ENCODE measurements at places on chromosomes 4 and X.

- peak; percentile 27 for DNase-seq
Observed at GRCh38 chrX:110156167-110156754, 153.3 kb downstream of the TMEM164 start.

DNA sequence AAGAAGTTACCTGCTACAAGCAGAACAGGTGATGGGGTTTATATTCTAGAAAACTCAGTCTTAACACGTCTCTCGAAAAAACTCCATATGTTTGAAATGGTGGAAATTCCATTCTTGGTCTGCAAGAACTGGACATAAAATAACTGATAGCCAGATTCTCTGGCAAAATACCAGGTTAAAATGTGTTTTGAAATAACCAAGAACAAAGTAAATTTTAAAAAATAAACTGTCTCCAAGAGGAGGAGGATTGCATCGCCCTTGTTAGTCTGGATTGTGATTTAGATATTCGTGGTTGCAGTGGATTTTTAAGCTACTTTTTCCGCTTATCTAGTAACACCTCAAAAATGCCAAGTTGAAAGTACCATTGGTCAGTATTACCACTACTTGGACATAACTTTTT, 40.8 kb downstream of the CENPU start:
- no peak for DNase-seq

- no peak for DNase-seq
Observed at GRCh38 chrX:10174810-10175209, 18.0 kb downstream of the CLCN4 start.

GRCh38 chr4:146342600-146343192, 128.4 kb downstream of the REELD1 start:
- peak; percentile 29 for DNase-seq

DNA sequence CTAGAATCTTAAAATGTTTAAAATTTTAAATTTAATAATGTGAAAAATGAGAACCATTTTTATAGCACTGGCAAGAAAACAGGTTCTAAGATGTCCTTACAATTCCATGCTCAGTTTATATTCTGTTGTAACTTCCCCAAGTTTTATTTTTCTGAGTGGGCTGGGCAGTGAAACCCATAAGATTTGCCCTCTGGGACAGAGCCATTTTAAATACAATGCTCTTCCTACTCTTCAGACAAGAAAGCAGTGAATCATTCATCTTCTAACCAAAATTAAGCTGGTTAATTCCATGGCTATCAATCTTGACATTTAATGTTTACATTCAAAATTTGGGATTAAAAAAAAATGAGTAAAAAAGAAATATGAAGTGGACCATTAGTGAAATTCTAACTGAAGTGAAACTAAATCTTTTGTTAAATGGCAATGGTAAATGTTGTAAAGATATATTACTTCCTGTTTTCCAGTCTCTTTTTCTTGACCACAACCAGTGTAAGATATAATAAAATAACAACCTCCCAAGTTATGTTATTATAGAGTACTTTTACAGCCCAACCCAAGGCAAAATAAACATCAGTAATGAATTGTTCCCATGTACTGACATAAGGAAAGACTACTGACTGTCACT, 37.2 kb upstream of the PTPN13 start:
- no peak for DNase-seq

- no peak for DNase-seq
Observed at GRCh38 chrX:34437586-34437985, 219.5 kb downstream of the TMEM47 start.

- DNase-seq, result no peak
Observed at GRCh38 chr4:186717556-186717955, 6.1 kb downstream of the FAT1 start.

- no peak for DNase-seq
Observed at GRCh38 chr4:16450031-16450430, 223.8 kb upstream of the TAPT1 start.

GRCh38 chrX:6292599-6292998, 63.9 kb upstream of the NLGN4X start:
- DNase-seq, result no peak

- DNase-seq, result no peak
Observed at GRCh38 chr4:26248647-26249046, 72.2 kb upstream of the RBPJ start.

GRCh38 chr4:20253735-20254409, 2.2 kb downstream of the SLIT2 start:
- no peak for DNase-seq

GRCh38 chrX:129793604-129794191, 13.9 kb downstream of the SASH3 start:
- DNase-seq, result no peak

- DNase-seq, result no peak
Observed at GRCh38 chrX:100935767-100936166, 7.0 kb upstream of the XKRX start.

GRCh38 chr4:183229397-183229796, 90.7 kb downstream of the CLDN22 start:
- DNase-seq, result no peak

DNA sequence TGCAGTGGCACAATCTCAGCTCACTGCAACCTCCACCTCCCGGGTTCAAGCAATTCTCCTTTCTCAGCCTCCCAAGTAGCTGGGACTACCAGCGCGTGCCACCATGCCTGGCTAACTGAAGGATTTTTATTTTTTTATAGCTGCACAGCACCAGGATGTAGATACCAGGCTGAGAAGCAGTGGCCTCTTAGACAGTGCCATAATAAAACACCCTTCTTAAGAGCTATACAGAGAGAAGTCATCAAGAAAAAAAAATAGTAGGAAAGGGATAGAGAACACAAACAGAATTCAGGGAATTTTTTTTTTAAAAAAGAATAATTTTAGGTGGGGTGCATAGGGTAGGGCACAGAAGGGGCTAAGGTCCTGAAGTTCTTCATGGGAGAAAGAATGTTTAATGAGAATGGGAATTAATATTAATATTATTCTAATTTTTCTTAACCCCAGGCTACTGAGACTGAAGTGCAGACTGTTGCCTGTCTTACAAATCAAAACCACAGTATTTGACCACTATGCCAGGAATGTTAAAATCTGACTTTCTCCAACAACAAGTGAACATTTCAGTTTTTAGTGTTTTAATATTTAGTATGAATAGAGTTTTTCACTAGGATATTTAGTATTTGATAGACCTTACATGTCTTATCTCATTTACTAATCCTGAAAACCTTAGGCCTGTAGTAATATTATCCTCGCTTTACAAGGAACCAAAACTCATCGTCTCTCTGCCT, 146.7 kb downstream of the KCNIP4 start:
- DNase-seq, result no peak

- no peak for DNase-seq
Observed at GRCh38 chrX:110022599-110023448, 19.9 kb downstream of the TMEM164 start.

GRCh38 chrX:138150709-138151108, 560.8 kb downstream of the FGF13 start:
- no peak for DNase-seq

- DNase-seq, result no peak
Observed at GRCh38 chr4:76188557-76188956, 25.1 kb downstream of the SCARB2 start.

DNA sequence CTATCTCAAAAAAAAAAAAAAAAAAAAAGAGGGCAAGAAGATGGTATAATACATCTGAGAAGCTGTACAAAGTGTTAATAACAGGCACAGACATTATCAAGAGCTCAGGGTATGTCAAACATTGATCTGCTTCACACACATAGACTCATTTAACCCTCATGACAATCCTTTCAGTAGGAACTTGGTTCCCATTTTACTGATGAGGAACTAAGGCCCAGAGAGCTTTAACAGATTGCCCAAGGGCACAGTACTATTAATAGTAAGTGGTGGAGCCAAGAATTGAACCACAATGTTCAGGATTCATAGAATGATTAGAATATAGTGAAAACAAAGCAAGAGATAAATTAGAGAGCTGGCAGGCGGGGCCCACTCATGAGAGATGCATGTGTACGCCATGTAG, 154.4 kb downstream of the EFHC2 start:
- DNase-seq, result no peak

- no peak for DNase-seq
Observed at GRCh38 chr4:173488074-173488473, 42.0 kb downstream of the HAND2 start.

GRCh38 chr4:124278477-124278876, 434.1 kb downstream of the ANKRD50 start:
- DNase-seq, result no peak

- DNase-seq, result peak; percentile 50
Observed at GRCh38 chr4:108118505-108118904, 50.2 kb downstream of the LEF1 start.

DNA sequence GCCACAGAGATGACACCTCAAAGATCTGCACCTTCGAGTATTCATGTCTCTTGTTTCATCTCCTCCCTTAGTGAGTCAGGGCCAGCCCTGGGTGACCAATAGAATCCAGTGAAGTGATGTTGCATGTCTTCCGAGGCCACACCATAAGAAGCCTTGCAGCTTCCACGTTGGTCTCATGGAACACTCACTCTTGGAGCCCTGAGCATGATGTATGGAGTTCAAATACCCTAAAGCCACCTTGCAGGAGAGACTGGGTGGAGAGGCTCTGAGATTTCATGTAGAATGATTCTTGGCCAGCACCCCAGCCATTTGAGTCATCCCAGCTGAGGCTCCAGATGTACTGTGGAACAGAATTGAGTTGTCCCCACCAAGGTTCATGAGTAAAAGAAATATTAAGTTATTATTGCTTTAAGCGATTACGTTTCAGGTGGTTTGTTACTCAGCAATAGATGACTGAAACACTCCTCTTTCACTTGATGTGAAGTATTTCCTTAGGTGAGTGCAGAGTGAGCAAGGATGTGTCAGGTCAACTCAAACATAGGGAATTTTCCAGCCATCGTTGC, 5.0 kb upstream of the RP2 start:
- DNase-seq, result peak; percentile 4

DNA sequence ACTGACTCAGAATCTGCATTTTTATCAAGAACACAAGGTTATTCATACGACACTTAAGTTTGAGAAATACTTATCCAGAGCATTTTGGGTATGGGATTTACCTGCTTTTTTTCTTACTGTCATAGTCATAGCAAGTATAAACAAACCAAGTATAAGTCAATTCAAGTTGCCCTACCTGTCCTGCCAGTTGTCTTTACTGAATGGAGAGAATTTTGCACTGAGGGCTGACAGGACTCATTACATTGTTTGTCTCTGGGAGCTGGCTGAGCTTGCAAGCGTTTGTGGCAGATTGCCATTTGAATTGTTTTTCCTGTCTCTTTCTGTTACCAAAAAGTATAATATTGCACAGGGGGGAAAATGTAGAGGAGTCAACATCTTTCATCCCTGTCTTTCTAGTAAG, 278.9 kb upstream of the MAGEC2 start:
- DNase-seq, result no peak

GRCh38 chrX:121641560-121641959, 594.1 kb downstream of the GLUD2 start:
- DNase-seq, result peak; percentile 0

- no peak for DNase-seq
Observed at GRCh38 chr4:81352446-81352835, 119.3 kb downstream of the RASGEF1B start.

- DNase-seq, result no peak
Observed at GRCh38 chr4:17027495-17027894, 129.1 kb upstream of the LDB2 start.

- no peak for DNase-seq
Observed at GRCh38 chr4:126113058-126113457, 798.3 kb downstream of the FAT4 start.

GRCh38 chr4:174948826-174949225, 30.7 kb downstream of the ADAM29 start:
- no peak for DNase-seq

DNA sequence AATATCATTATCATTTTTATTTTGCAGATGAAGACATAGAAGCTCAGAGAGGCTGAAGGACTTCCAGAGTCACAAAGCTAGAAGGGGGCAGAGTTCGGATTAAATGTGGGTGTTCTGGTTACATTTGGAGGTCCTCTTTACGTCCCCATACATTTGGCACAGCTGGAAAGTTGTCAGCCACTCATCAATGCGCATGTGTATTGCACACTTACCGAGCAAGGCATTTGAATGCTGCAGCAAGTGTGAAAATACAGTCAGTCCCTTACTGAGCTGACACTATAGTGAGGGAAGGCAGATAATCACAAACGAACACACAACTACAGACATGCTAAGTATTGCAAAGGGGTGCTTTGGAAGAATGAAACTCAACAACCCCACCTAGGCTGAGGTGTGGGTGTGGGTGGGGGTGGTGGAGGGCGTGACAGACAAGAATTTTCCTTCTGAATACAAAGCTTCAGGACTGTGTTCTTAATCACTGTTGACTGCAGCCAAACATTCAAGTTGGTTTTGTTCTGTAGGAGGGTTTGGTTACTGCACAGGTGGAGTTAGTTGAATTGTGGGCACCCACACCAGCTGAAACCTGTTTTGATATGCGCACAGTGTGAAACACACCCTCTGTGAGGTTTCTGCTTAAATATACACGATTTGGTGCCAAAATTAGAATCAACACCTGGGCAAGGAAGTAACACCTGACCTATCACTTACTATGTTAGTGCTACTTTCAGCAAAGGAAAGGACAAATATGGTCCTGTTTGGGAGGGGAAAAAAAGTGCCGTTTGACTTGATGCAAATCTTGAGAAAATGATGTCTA, 72.4 kb downstream of the COQ2 start:
- DNase-seq, result no peak

DNA sequence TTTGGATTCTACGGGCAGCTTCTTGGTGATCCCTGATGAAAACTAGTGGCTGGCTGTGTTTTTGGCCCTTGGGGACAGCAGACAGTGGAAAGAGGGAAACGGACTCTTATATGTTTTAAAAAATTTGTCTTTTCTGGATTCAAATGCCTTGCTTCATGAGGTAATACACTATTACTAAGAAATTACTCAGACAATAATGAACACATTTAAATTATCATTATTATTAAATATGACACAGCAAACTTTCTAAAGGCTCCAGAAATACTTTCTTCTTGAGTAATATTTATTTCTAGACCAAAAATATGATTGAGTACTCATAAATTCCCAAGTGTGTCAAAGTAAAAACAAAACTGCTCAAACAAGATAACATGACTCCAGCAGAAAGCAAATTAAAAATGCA, 520.7 kb upstream of the AADAT start:
- DNase-seq, result no peak

DNA sequence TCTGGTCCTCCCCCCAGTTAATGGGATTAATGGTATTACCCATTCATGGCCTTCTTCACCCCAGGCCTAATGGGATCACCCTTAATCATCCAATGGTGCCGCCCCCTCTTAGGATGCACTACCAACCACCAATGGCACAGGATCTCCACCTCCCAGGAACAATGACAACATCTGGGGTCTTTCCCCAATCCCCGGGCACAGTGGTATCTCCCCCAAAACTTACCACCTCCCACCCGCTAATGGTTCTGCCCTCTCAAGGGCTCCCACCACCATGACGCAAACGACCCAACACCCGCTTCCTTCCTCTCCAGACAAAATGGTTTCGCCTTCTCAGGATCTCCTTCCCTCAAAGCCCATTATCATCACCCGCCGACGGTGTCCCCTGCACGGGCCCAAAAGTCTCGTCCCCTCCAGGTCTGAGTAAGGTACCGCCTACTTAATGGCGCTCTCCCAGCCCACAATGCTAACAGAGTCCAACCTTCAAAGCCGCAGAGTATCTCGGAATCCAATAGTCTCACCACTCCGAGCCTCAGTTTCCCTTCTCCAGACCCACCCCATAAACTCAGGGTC, 458 bp downstream of the GRIPAP1 start:
- peak; percentile 42 for DNase-seq
